Left cardiac atrium (tissue), 4 donors: ENCODE measurements at places on chromosomes 13 and 19. TPM values are rescaled to one million over a fixed set of nuclear protein-coding genes. Genes with fewer than 3 reads are reported as not detected.

Gene SPTBN4
- total RNA-seq: 3.4 TPM

Gene PNMA8A
- total RNA-seq: 16.5 TPM

- DNase-seq: no peak
Measured at GRCh38 chr19:36547001-36547732, 19.1 kb upstream of the ZNF260 start.

- no peak for DNase-seq
Measured at GRCh38 chr19:29329460-29330134, 116.6 kb upstream of the UQCRFS1 start.
